ENCODE measurements at places on chromosomes 3 and 15.

DNA sequence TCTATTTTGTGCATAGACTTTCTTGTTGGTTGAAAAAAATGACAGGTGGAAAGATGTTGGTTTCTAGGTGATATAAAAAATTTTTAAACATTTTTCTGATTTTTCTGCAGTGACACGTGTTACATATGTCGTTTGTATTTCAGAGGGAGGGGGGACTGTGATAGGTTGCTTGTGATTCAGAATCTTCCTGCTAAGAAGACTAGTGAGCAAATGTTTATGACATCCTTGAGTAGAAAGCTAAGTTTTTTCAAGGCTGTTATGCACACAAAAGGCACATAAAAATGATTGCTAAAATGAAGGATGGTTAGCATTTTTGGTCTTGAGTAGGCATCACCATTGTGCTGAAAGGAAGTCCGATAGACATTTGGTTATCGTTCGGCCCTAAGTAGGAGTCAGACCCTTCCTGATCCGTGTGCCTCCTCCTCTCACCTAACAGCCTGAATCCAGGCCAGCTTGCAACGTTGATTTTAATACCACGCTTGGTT lies 1.5 kb downstream of the ZNF639 start:
- no peak for DNase-seq

DNA sequence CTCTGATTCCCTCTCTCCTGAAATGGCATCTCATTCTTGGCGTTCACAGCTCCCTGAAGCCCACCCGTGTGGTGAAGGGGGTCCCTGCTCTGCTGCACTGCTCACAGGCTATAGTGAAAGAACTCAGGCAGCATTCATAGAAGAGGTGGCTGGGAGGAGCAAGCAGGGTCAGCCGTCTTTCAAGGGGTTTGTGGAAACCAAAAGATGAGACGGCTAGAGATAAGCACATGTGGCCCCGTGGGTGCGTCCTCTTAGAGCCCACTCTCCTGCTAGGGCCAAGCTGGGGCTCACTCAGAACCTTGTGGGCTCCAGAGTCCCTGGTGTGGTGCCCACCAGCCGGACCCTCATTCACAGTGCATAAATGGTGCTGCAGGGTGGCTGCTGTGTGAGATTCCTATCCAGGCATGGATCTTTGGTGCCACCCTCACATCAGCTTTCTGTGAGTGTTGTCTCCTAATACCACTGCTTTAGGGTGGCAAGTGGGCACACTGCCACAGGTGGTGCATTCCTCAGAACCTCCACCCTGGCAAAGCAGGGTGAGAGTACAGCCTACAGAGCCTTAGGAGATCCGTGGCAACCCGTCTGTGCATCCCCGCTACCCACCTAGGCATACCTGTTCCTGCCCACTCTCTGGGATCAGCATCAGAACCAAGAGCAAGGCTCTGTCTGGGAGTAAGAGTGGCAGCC lies 11.2 kb upstream of the SEMA4B start:
- DNase-seq, result no peak

- DNase-seq, result no peak
Measured at GRCh38 chr3:150870406-150870805, 34.8 kb downstream of the MINDY4B start.

DNA sequence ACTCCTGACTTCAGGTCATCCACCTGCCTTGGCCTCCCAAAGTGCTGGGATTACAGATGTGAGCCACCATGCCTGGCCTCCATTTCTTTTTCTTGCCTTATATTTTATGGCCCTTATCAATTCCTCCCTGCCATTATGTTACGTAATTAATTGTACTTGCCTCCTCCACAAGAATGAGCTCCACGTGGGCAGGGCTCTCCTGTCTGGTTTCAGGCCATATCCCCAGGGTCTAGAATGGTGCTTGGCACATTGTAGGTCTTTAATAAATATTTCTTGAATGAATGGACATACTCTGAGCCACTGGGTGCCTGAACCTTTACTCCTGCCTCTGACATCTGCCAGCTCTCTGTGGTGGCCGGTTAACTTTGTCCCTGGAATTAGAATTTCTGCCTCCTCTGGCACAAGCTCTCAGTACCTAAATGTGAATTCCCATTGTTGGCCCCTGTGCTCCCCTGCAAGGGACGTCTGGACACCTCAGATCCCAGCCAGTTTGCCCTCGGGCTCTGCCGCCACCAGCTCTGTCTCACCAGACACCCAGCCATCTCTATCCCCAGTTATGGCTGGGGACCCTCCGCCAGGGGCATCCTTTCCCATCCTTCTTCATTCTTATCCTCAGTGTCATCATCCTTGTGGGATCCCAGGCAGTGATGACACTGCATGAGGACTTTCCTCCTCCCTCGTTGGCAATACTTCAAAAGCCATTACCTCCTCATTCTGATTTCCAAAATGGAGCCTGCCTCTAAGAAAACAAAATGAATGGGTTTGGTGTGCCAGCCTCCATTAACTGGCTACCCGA lies 165.6 kb upstream of the SMAD3 start:
- DNase-seq, result no peak

GRCh38 chr3:11602886-11603527 lies 40.7 kb downstream of the VGLL4 start:
- DNase-seq, result no peak

GRCh38 chr3:67001086-67001861 lies 3.2 kb downstream of the KBTBD8 start:
- no peak for DNase-seq

DNA sequence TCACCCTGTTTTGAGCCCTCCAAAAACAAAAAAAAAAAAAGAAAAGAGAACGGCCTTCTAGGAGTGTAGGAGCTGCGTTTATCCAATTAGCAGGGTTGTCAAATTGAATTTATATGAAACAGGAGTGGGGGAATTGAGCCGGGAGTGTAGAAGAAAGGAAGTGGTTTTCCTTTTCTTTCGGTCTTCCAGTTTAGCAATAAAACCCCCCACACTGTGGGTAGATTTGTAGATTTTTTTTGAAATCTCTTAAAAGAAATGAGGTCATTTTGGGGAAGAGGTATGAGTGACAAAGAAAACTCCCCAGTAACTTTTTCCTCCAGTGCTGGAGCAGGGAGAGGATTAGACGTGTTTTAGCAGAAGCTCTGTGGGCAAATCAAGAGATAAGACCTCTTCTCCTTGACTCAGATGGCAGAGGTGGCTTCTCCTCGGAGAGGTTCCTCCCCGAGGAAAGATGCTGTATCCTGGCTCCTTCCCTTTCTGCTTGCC lies 30.8 kb downstream of the BOC start:
- DNase-seq, result no peak

GRCh38 chr3:53695324-53695690 lies 150.9 kb downstream of the CHDH start:
- DNase-seq, result no peak

DNA sequence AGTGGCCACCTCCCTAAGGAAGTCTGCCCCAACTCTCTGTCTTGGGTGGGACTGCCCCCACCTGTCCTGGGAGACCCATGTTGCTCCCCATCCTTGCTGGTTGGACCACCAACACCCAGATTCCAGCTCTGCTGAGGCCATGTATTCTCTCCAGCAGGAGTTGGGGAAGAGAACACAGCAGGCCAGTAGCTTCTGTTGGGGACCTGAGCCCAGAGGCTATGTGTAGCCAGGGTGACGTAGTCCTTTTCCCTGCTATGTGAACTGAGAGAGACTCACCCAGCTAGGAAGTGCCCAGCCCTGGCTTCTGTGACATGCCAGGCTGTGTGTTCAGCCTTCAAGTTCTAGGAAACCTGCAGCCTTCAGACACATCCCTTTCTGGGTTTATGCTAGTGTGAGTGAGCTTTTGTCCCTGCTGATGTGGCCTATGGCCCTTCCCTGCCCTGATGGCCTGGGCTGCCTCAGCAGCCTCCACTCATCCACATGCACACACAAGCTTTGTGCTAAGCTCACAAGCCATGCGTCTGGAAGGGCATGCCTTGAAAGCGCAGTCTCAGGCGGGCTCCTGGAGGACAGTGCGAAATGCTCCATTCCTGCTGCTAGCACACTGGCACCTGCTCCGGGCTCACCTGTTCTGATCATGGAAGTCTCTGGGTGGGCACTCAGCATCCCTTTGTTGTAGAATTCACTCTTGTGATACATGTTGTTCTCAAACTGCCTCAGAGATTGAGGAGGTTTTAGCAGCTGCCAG lies 42.6 kb downstream of the KY start:
- no peak for DNase-seq

- no peak for DNase-seq
Measured at GRCh38 chr3:195892105-195893043, 16.0 kb downstream of the TNK2 start.

Measured in HL-60 (cell line).